Activated T-helper 9 cell treated with anti-CD3 and anti-CD28 coated beads, Interleukin-2, amount 50 U/mL, for 16 hours (primary cell): ENCODE measurements at places on chromosomes 5 and 9.

- DNase-seq, result no peak
Observed at GRCh38 chr5:76831110-76831452, 12.3 kb downstream of the F2RL1 start.

DNA sequence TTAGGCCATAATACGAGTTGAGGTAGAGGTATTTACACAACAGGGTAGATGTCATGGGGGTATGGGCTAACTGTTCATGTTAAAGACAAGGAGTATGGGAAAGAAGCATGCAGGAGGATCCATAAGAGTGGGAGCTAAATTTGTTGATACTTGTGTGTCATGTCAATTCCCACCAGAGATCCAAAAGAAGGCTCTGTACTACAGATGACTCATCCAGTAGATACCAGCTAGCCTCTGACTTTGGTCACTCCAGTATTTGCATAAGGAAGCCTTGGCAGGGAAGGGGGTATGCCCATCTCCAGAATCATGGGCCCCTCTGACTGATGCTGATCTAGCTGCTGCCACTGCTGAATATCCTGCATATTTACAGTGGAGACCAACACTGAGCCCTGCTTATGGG is 743.7 kb upstream of the GRAMD2B start:
- DNase-seq, result no peak

- no peak for DNase-seq
Observed at GRCh38 chr9:33117306-33117705, 40.8 kb upstream of the SMU1 start.

DNA sequence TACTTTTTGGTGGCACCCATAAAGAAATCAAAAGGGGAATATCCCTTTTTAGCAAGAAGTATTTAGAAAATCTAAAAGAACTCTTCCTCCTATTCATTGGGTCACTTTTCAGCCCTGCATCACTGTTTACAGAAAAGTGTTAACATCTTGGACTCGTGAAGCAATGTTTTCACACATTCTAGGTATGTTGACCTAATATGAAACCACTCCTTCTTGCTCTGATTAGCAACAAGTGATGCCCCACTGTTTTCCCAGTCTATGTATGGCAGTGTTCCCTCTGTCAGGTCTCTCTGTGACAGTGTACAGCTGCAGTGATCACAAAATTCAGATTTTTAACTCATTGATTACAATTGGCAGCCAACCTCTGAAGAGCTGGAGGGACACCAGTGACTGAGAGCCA is 148.2 kb upstream of the SLC12A2 start:
- DNase-seq, result no peak

GRCh38 chr5:40879163-40879942 is 29.9 kb upstream of the C7 start:
- no peak for DNase-seq

GRCh38 chr5:40405996-40406740 is 273.5 kb upstream of the PTGER4 start:
- no peak for DNase-seq

GRCh38 chr5:9924614-9925013 is 294.5 kb upstream of the TAS2R1 start:
- no peak for DNase-seq

DNA sequence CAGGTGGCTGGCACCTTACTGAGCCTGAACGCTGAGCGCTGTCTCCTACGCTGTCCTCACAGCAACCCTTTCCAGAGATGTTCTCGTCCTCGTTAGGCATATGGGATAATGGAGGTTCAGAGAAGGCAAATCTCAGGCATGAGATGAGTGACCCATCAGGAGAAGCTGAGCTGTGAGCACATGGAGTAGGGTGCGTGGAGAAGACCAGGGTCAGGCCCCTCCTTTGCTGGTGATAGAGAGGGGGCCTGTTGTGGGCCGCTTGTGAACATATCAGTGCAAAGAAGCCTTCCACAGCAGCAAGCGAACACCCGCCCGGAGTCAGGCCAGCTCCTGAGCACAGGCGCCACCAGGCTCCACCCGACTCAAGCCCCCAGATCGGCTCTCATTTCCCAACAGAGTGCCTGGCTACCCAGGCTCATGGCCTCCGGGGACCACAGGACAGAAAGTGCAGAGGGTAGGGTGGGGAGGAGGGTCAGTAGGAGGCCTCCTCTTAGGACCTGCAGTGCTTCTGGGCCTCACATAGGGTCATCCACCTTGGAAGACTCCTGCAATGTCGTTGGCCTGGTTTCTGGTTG is 15.0 kb upstream of the TIFAB start:
- DNase-seq, result no peak

DNA sequence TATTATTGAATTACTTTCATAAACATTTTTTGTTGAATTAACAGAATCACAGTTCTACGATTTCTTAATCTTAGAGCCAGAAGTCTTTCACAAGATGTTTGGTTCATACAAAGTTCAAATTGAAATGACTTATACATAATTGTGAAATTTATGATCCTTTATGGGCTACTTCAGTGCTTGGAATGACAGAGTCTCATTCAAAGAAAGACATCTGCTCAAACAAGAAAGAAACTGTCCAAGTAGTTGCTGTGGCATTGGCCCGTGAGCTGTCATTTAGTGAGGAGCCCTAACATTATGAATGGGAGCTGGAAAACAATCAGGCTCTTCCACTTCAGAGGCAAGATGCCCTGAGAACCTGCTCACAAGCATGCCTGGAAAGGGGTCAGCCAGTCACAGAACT is 63.4 kb downstream of the AUH start:
- DNase-seq, result no peak

GRCh38 chr9:124126648-124127646 is 115.4 kb downstream of the LHX2 start:
- DNase-seq, result peak; percentile 68

GRCh38 chr9:82127465-82127864 is 138.9 kb downstream of the SPATA31D1 start:
- DNase-seq, result no peak

GRCh38 chr5:72270037-72270436 is 50.0 kb downstream of the MRPS27 start:
- no peak for DNase-seq

- DNase-seq, result no peak
Observed at GRCh38 chr9:127095411-127095810, 27.0 kb downstream of the ANGPTL2 start.

DNA sequence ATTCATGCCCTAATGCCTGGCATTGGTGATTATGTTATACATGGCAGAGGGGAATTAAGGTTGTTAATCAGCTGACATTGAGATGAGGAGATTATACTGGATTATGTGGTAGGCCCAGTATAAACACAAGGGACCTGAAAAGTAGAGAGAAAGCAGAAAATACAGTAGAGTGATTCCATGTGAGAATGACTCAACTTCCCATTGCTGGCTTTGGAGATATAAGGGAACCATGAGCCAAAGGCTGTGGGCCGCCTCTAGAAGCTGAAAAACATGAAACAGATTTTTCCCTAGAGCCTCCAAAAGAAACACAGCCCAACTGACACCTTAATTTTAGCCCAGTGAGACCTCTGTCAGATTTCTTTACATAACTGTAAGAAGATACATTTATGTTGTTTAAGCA is 65.0 kb upstream of the CTXN3 start:
- DNase-seq, result no peak

DNA sequence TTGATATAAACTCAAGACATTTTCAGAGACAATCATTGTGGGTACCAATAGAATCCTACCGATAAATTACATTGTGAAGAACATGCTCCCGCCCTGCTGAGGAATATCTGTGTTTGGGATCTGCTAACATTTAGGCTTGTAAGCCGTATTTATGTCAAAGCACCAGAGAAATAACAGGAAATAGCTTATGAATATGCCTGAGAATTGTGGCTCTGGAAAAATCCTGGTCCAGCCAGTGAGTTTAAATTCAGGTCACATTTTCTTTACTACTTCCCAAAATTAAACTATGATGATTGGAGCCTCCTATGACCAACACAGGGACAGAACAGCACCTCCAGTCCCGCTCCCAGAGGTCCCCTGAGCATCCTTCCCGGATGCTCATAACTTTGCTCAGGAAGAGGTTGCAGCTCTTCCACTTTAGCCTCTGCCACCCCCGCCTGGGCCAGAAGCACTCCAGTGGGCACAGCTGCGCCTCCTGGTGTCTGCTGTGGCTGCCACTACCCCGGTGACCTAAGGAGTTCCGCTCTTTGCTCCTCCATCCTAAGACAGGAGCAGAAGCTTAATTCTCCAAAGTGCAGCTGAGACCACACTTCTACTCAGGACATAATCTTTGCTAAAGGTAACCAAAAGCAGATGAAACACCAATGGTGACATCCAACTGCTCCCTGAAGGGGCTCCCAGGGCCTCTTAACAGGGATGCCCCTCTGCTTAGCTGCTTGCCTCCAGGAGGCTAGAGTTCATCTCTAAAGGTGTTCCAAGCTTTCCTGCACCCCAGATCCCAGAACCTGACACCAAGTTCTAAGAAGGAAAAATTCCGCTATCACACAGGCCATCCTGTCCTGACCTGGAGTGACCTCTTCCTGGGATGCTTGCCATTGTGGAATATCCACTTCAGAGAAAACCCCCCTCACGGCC is 58.8 kb downstream of the SLC1A1 start:
- DNase-seq, result no peak

- DNase-seq, result no peak
Observed at GRCh38 chr9:84575705-84576104, 93.8 kb upstream of the NTRK2 start.

DNA sequence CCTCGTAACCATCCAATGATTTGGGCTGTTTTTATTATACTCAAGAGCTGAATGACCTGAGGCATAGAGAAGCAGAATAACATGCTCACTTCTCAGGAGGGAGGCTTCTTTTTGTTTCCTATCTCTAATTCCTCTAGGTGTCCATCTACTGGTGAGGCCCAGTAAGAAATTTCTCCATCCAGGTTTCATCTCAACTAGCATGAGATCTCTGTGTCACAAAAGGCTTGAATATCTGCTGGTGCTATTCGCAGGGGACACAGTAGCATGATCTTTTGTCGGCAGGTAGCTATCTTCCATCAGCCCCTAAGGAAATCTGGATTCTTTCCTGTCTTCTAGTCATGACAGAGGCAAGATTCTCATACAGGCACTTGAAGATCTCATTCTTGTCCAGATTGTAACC is 8.9 kb downstream of the IFNE start:
- no peak for DNase-seq

- DNase-seq, result no peak
Observed at GRCh38 chr9:123131258-123131657, 97.8 kb downstream of the GPR21 start.

GRCh38 chr9:123542435-123543225 is 186.6 kb downstream of the CRB2 start:
- DNase-seq, result no peak

GRCh38 chr9:124835026-124835557 is 18.2 kb upstream of the WDR38 start:
- no peak for DNase-seq

- DNase-seq, result no peak
Observed at GRCh38 chr9:82604947-82605656, 457.8 kb downstream of the RASEF start.

DNA sequence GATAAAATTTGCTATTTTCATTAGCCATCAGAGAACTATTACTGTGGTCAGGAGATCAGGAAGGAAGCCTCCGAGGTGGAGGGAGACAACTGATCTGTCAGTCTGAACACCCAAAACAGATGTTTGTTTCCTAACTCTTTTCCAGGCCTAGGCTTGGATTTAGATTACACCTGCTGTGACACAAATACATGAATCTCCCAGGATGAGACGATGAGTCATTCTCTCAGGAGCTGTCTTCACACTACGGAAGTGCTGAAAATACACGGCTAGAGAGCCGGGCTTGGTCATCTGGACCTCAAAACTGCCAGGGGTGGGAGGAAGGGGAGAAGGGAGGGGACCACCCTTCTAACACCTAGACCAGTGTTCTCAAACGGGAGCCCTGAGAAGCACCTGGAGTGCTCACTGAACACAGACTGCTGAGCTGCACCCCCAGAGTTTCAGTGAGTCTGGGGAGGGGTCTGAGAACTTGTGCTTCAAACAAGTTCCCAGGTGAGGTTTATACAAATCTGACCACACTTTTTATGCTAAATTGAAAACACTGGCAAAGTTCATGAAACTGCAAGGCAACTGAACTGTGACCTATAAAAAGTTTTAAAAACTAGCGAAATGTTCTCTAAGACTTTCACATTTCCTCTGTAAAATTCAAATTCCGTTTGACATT is 80.3 kb upstream of the EQTN start:
- no peak for DNase-seq

- DNase-seq, result no peak
Observed at GRCh38 chr5:128395073-128395472, 143.0 kb downstream of the FBN2 start.

DNA sequence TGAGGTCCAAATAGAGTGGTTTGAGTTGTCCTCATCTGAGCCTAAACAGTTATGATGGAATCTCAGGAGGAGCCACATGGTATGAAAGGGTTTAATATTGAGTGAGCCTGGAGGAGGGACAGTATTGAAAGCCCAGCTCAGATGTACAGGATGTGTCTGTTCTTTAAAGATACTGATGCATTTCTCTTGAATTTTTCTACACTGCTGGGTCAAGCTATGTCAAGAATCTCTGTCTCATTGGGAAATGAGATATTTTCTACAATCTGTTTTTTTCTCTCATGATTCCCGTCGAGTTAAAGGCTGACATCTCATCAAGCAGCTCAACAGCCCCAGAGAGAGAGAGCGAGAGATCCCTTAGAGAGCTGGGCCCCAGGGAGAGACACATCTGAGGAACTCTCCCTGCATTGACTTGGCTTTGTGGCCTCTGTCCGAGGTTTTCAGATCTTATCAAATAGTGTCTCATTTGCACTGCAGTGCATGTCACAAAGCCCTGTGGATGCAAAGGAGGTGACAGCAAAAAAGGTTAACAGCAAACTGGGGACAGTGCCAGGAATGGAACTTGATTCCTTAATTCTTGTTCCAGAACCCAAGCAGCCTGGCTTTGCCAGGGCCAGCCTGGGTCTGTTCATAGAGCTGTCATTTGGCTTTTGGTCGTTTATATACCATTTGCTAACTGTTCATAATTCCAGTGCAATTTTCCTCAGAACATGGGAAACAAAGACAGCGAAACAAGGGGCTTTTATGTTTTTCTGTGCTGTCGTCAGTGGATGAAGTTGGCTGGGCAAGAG is 19.0 kb upstream of the ACTBL2 start:
- DNase-seq, result no peak

GRCh38 chr9:109186857-109187520 is 19.9 kb upstream of the FRRS1L start:
- no peak for DNase-seq

DNA sequence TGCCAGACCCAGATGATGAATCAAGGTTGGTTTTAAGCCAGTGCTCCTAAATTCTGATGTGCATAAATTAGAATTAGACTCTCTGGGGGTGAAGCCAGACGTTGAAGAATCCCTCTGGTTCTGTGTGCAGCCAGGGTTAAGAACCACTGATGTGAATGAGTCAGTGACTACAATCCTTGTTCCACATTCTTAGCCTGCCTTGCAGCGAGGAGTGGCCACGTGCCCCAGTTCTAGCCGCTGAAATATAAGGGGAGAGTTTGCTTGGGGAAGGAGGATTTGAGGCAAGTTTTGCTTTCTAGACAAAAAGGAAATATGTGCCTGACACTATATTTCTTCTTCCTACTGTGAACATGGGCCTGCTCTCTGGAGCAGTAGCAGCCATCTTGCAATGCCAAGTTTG is 34.2 kb upstream of the MSH3 start:
- no peak for DNase-seq

GRCh38 chr9:27528076-27528885 is 1.3 kb downstream of the MOB3B start:
- peak; percentile 24 for DNase-seq

- no peak for DNase-seq
Observed at GRCh38 chr5:82493221-82493620, 215.1 kb upstream of the RPS23 start.
